ENCODE measurements at places on chromosomes 1 and 21.

DNA sequence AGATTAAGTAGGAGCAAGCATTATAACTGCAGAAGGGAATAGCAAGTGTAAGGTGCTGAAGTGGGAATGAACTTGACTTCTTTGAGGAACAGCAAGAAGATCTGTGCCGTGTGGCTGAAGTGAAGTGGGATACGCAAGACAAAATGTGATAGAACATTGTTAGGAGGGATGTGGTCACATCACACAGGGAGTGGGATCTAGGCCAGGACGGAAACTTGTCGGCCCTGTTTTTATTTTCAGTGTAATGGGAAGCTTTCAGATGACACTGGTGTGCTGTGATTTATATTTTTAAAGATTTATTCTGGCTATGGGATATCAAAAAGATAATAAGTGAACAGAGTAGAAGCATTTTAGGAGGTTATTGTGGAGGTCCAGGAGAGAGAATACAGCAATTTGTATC is 116.4 kb downstream of the PLA2G4A start:
- DNase-seq, result no peak

DNA sequence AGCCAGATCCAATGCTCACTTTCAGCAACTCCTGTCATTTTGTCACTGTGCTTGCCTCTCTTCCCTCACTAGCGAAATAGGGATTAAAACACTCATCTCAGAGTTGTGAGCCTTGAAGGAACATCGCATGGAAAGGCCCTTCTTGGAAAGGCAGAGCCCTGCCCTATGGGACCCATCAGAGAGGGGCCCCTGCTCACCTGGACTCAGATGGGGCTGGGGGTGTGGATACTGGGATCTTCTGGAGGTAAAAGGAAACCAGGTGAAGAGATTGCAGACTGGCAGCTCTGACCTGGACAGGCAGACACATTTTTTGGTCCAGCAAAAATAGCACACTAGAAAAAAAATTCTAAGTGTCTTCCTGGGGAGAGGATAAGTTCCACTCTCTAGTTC is 54.2 kb upstream of the EPS8L3 start:
- no peak for DNase-seq

DNA sequence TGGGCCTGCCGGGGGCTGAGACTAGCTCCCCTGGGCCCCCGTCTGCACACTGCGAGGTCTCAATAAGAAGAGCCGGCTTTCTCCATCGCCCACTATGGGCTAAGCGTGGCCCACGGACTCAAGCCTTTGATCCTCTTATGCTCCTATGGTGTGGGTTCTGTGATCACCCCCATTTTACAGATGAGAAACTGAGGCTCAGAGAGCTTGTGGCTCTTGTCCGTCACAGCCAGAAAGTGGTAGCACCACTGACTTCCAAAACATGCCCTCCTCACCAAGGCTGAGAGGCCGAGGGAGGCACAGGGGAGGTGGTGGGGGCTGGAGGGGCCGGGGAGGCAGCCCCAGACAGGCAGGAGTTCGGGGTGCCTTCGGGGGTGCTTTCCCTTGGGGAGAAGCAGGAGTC is 39.0 kb upstream of the CASZ1 start:
- DNase-seq, result no peak

DNA sequence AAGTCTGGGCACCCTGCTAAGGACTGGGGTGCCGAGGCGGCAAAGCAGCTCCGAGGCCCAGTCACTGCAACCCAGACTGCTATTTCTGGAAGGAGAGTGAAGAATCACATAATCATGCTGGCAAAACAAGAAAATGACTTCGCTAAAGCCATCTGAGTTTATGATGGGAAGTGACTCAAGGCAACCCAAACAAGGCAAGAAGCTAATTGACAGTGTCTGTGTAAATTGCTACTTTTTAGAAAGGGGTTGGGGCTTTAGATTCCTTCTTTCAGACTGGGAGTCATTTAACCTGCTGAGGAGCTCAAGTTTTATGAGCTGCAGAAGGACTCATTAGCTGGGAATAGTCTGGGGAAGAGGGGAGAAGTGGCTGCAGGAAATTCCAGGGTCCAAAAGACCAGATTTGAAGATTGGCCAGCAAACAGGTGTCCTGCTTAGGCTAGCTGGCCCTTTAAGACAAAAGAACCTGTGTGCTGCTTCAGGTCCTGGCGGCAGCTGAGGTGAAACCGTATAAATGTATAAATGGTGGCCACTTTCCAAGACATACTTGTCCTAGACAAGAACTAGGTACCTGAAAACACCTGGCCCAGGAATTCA is 28.1 kb downstream of the TSHB start:
- no peak for DNase-seq

- no peak for DNase-seq
Observed at GRCh38 chr1:23910553-23911246, 2.5 kb downstream of the CNR2 start.

Measured in left ventricle myocardium superior (tissue), 1 donor.